ENCODE measurements at places on chromosomes 2 and 18.

DNA sequence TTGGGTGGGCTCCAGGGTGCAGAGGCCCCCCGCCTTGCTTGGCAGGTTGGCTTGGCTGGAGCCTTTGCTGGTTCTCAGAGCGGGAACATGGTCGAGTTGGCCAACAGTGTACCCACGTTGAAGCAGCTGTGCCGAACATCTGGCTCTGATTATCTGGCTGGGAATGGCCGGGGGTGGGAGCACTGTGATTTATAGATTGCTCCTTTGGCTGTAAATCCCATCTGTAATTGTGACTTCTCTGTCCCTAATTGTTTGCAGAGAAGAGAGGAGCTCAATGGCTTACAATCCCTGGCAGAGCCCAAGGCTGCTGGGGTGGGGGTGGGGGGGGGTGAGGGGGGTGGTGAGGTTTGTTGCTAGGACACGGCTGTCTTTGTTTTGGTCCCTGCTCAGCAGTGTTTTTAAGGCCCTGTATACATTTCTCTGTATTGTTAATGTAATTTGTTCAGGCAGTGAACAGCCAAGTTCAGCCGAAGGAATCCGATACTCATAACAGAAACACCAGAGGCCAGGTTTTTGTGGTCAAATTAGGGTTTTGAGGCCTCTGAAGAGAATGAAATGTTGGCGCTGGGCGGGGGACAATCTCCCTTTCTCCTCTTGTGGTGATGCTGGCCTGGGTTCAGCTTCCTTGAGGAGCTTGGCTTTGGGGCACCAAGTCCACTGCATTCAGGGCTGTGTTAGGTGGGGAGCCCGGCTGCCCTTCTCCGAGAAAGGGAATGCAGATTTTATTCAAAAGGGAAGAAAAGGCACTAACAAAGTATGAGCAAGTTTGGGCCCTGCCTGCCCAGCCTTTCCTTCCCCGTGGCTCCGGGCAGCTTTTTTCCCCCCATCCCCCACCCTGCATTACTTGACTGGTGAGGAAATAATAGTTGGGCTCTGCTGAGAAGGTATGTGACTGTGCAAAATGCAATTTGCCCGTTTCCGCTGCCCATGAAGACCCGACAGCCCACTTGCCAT, 82.5 kb downstream of the TCF7L1 start:
- peak; percentile 60 for DNase-seq

GRCh38 chr2:3042601-3043585, 334.7 kb downstream of the EIPR1 start:
- no peak for DNase-seq

- no peak for DNase-seq
Observed at GRCh38 chr2:42254186-42254895, 85.2 kb downstream of the EML4 start.

DNA sequence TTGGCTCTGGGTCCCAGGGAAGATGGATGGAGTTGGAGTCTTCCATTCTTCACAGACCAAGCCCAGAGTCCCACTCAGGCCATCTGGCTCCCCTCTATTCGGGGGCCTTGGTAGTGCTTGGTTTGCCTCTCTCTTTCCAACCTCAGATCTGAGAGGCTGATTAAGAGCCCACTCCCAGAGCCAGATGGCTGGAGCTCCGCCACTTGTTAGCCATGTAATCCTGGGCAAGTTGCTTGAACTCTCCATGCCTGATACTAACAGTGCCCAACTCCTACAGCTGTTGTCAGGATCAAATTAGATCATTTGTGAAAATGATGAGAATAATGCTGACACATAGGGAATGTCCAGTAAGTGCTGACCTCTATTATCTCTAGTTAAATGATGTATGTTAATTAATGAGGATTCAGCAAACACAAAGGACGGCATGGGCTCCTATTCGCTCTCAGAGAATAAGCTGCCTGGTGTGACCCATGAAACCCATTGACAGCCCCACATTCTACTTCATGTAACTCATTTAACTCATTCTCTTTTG, 46.6 kb upstream of the SLC14A1 start:
- DNase-seq, result no peak

DNA sequence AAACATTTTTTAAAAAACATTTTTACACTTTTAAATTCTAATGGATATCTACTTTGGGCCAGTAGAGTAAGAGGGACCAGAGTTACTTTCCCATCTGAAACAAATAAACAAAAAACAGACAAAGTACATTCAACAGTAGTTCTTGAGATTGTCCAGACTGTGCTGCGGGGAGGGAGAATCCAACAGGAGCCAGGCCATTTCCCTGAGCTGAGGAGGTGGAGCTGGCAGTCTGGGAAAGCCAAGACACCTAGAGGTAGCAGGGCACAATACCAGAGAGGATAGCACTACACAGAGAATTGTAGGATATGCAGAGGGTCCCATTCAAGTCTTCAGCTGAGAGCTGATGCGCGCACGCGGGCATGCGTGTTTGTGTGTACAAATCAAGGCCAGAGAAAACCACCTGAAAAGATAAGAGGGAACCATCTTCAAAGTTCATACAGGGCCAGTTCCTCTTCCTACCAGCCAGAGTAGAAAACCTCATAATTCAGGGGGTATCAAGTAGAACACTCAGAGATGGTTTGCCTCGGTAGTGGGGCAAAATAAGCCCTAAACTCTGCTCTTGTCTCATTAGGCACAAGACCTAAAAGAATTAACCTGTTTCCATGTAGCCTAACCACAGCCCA, 44.0 kb downstream of the PTRHD1 start:
- no peak for DNase-seq

DNA sequence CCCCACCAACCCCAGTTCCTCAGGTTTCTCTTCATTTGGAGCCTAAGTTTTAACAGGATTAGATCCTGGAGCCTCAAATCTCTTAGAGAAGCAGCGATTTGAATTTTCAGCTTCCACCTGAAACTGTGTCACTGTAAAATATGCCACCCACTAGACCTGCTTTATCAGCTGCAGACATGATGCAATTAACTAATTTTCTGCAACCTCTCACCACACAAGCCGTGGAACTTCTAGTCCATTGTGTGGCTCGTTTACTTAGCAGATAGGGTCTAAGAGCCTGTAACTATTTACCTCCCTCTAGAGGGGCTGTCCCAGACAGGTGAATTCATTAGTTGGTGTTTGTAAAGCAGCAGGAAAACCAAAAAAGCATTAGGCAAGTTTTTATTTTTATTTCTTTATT, 31.6 kb upstream of the FZD5 start:
- DNase-seq, result no peak

DNA sequence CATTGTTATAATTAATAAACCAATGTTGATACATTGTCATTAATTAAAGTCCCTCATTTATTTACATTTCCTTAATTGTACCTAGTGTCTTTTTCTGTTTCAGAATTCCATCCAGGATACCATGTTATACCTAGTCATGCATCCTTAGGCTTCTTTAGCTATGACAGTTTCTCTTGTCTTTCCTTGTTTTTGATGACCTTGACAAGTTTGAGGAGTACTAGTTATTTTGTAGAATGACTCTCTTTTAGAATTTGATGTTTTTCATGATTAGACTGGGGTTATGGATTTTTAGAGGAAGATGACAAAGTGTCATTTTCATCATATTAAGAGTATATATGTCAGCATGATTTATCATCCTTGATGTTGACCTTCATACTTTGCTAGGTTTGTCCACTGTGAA, 16.4 kb downstream of the GIGYF2 start:
- no peak for DNase-seq

GRCh38 chr2:20666304-20667150, at the start of gene GDF7:
Gene GDF7, plus strand, starts transcription at chr2:20667144. Its CDS starts 96 bp downstream, at chr2:20667240.
- no peak for DNase-seq

DNA sequence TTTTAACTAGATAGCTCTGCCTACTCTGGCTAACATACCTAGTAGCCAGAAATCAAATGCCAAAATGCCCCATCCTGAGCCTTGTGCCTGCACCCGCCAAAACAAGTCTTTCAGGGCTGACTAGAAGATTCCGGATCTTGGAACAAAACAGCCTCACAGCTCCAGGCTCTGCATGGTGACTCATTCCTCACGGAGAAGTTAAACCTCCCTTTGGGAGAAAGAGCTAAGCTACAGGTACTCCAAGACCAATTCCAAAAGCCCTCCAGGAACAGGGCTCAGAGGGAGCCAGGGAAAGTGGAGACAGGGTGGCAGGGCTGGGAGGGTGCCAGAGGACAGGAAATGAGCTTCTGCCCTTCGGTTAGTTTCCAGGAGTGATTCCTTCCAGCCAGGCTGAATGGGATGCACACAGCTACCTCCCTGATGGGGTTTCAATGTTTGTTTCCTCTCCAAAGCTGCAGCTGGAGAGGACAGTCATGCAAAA, 295.6 kb downstream of the TNS1 start:
- DNase-seq, result no peak

GRCh38 chr2:72990695-72991438, 73.5 kb downstream of the EMX1 start:
- DNase-seq, result no peak

- DNase-seq, result no peak
Observed at GRCh38 chr2:224894356-224894755, 147.9 kb downstream of the DOCK10 start.

GRCh38 chr2:10820978-10821695, 8.6 kb upstream of the PDIA6 start:
- no peak for DNase-seq

DNA sequence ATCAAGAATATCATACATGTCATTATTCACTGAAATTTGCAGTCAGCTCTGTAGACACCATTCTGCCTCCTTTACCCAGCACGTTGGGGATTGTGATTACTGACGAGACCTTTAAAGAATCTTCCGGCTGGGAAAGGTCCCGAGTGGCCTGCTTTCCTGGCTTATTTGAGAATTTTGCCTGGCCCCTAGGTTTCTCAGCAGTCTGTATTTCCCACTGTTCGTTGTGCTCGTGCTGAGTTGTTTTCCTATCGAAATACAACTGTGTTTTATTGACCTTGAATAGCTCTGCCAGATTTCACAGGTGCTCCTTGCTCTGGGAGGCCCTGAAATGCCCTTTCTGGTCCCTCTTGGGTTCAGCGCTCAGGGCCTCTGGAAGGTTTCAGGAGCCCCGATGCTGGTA, 94.9 kb downstream of the AGAP1 start:
- DNase-seq, result no peak

Measured in smooth muscle cell of the brain vasculature (primary cell).